ENCODE measurements at places on chromosomes 2 and 18.
A peak's percentile ranks its signal among the peaks of the same experiment; 100 is the strongest.

- no peak for DNase-seq
Measured at GRCh38 chr2:170354388-170354787, 176.4 kb downstream of the MYO3B start.

- DNase-seq, result no peak
Measured at GRCh38 chr2:59249441-59250306, 1008.5 kb upstream of the FANCL start.

- DNase-seq, result no peak
Measured at GRCh38 chr2:31125918-31126695, 12.1 kb downstream of the GALNT14 start.

- no peak for DNase-seq
Measured at GRCh38 chr2:20282916-20283592, 58.1 kb upstream of the SDC1 start.

DNA sequence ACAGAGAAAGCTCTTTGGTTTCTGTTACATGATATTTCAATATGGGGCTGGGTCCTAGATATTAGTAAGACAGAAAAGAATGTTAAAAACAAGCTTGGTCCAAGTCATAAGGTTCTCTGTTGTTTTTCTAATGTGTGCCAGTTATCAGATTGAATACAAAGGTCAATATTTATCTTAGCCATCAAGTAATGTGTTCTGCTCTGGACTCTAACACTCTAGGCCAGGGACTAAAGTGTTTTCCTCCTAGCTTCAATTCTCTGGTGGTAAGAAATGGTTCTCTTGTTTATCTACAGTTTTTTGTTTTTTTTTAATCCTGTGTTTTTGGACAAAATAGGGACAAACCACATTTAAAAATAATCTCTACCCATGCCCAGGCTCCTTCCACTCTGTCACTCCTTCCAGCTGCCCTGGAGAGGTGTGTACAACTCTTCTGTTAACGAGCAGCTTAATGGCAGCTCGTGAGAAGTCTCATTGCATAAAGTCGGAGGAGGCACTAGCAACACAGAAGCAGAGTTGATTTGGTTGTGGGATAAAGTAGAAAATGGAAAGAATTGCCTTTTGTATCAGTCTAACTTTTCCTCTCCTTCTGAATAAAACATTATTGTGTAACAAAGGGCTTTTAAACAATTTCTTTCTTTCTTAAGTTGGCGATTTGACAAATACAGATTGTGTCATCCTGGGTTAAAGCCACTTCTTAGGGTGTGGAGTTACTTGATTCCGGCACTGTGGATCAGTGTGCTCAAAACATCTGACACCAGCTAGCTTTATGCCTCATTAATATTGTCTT, 8.0 kb upstream of the SESTD1 start:
- no peak for DNase-seq

DNA sequence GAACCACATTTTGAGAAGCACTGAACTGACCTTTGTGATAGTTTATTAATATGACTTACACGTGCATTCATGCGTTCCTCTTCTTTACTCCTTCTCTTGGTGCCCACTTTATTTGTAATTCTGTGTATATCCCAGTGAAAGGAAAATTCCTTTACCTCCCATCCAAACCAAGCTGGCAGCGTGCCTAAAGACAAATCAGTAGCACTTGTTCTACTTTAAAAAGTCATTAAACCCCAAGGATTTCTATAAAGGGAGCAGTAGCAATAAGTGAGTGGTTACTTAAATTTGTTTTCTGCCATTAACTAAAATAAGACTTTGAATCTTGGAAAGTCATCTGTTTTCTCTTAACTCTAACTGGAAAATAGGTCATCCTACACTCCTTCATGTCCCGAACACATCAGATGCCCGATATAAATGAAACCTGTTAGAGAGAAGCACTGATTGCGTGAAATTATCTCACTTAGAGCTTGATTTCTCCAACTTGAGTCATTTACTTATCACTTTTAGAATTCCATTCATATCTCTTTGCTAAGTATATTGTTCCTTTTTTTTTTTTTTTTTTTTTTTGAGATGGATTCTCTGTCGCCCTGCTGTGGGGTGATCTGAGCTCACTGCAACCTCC, 10.7 kb downstream of the PIK3C3 start:
- DNase-seq, result peak; percentile 79

- DNase-seq, result no peak
Measured at GRCh38 chr2:157839822-157840221, 36.3 kb downstream of the ACVR1 start.

DNA sequence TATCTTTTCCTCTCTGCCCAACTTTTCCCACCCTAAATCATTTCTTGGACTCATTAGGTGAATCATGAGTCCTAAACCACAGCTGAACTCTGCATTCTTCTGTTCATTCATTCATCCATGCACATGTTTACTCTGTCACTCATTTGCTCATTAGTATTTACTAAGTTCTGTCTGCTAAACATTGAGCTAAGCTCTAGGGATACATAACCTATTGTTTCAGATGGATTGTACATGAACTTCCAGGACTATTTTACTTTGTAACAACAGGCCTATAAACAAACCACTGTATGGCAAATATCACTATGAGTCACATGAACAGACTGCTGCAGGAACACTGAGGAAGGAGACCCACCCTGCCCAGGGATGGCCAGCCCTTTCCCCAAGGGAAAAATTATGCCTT, 14.6 kb upstream of the DYNC2LI1 start:
- peak; percentile 43 for DNase-seq

- no peak for DNase-seq
Measured at GRCh38 chr18:80225685-80226084, 21.6 kb downstream of the PARD6G start.

DNA sequence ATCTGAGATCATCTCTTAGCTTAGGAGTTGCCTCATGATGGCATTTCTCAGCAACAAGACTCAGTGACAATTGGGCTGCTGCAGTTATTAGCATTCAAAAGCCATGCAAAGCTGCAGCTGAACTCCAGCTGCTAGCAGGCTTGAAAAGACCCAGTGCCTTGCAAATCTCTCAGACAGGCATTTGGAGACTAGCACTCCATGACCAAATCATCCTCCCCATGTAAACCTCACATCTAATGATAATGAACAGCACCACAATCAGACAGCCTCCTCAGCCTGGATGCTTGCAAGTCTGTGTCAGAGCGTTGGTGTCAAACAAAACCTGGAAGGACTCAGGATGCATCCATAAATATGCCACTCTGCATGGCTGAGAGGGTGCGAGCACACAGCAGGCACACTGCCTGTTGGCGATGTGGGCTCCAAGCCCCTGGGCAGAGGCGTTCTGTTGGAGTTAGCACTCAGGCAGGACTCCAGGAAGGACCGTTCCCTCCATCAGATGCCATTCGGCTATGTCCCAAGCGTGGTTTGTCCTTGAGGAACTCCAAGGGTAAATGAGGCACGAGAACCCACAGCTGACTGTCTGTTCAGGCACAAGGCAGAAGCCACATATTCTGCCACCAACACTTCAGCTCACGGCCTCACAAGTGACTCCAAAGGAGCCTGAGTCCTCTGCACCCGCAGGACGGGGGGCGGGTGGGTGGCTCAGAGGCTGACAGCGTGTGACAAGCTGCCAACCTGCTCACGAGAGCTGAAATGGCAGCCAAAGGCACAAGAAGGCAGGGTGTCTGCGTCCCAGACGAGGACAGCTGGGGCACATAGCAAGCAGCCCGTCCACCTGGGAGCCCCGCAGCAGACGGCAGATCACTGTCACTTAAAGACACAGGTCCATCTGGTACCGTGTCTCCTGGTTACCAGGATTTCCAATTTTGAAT, 183.8 kb downstream of the MYT1L start:
- no peak for DNase-seq

DNA sequence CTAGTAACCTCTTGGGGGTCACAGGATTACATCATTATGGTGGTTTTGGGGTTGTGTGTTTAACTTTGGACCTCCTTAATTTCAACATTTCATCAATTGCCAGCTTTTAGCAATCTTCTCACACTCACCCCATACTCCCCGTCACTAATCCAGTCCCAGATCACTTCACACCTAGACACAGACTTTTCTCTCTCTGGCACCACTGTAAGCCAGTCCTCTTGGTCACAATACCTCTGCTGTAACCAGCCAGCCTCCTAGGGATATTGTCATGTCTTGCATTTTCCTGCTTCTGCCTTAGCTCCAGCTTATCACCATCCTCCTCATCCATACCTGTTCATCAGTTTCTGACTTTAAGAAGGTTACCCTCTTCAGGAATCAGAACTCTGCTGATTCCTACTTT, 1.6 kb upstream of the STK17B start:
- no peak for DNase-seq

DNA sequence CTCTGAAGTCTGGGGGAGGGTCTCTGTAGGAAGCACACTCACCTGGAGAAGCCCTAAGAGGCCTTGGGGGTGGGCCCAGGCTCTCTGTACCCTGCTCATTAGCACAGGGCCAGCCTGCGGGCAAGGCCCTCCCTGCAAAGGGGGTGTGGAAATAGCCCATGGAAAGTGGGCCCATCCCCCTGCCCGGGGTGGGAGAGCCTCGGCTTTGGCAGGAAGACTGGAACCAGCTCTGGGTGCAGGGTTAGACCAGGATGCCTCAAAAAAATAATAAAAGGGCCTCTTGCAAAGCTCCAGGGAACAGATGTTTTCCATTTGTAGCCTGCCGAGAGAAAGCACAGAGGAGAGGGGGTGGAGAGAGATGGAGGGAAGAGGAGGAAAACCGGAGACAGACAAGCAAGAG, 98.7 kb downstream of the STPG4 start:
- DNase-seq, result no peak

- peak; percentile 57 for DNase-seq
Measured at GRCh38 chr2:44273596-44273995, 1.7 kb upstream of the SLC3A1 start.

- peak; percentile 38 for DNase-seq
Measured at GRCh38 chr18:13216092-13216582, 2.4 kb upstream of the LDLRAD4 start.

- DNase-seq, result no peak
Measured at GRCh38 chr18:22985250-22985649, 52.1 kb downstream of the RBBP8 start.

DNA sequence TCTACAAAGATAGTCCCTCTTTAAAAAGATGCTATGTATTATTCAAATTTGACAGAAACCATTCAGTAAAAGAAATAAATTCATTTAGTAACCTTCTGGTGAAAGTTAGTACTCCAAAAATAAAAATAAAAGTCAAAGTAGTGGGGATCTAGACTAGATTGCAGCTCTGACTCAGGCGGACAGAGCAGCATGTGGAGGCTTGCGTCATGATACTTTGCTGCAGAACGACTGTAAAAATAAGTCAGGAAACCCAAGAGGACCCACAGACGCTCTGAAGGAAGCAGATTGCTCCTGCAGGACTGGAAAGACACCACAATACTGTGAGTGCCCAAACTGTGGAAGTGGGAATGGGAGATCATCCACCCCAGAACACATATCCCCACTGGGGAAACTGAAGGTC, 301.9 kb downstream of the RIT2 start:
- DNase-seq, result no peak

DNA sequence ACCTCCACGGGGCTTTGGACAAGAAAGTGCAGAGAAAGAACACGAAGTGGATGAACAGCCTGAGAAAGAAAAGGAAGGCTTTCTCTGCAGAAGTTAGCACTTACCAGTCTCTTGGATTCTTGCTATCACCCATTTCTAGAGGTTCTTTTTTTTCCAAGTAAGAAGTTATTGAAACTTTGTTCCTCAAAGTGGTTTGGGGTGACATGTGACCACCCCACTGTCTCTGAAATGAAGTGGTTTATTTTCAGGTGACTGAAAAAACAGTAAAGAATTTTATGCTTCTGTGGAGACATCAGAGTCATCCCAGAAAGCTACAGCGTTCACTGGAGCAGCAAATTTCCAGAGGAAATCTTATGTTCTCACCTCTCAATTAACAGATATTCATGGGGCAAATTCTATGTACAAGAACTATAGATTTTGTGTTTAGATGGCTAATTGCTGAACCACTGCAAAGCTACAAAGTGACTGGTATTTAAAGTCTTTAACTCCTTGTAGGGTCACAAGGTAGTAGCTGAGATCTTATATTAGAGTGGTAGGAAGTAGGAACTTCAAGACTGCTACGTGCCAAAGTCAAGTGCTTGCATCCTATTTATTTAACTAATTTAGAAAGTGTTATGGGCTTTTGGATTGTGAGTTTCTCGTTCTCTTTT, 267.5 kb downstream of the TGIF1 start:
- no peak for DNase-seq

GRCh38 chr2:43426305-43427031, 169.4 kb downstream of the THADA start:
- DNase-seq, result peak; percentile 97

DNA sequence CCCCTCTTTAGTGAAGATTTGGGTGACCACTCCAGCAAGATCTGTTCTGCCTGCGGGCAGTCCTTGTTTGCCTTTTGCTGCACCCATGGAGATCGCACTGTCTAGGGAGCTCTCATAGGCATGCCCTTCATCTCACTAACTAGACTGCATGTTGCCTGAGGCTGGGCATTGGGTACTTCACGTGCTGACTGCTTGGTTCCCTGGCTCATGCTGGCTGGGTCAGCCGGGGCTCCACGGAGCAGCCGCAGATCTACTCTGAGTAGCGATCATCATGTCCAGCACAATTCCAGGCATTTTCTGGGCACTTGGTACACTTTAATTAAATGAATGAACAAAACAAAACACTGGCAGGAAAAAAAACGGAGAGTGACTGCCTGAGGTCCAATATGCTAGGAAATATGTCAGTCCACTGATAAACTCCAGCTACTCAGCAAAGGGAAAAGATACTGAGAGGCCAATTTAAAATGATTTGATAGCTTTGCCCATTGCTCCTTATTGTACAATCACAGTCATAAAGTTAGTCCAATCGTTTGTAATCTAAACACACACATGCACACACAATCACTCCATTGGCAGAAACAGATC, 220.3 kb downstream of the C1D start:
- no peak for DNase-seq

DNA sequence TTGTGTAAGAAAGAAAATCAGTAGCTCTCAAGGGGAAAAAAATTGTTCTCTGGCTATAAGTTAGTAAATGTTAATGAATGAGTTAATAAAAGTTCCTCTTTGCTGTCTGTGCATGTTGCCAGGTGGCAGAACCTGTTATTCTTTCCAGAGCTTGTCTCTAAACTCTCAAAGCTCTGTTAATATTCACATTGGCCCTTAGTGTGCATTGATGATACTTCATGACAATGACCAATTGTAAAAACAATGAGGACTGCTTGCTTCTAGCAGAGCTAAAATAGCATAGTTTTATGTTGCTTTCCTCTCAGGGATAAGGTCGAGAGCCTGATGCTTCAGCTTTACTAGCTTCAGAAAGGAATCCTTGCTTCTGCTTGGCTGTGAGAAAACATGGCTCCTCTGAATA, 91.5 kb downstream of the RAD51AP2 start:
- DNase-seq, result no peak

- DNase-seq, result no peak
Measured at GRCh38 chr2:215699700-215700538, 264.1 kb upstream of the FN1 start.

Data from NCI-H226 (cell line).